ENCODE measurements at places on chromosomes 12 and 14.

DNA sequence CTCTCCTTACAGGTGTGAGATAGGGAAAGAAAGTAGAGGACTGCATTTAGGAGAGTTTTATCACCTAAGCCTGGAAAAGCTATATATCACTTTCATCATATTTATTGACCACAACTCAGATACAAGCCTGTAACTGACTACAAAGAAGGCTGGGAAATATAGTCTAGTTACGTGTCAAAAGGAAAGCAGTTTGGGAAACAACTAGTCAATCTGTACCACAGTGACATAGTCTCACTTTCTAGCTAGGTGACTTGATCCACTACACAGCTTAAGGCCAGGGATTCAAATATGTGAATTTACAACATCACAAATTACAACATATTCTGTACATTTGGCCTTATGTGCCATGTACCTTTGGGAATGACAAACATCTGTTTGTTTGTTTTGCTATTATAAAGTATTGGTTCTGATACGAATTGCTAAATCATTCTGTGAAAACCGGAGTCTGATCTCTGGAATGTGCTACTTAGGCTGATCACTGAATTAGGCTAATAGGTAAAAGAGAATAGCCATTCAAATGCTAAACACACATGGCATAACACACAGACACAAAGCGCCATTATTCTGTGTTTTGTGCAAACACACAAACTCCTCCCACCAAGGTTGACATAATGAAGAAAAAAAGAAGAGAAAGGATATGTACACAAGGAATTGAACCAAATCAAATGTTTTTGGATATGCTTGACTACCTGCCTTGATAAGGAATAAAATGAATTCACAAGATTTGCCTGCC, 279.8 kb downstream of the DUSP6 start:
- no peak for DNase-seq

DNA sequence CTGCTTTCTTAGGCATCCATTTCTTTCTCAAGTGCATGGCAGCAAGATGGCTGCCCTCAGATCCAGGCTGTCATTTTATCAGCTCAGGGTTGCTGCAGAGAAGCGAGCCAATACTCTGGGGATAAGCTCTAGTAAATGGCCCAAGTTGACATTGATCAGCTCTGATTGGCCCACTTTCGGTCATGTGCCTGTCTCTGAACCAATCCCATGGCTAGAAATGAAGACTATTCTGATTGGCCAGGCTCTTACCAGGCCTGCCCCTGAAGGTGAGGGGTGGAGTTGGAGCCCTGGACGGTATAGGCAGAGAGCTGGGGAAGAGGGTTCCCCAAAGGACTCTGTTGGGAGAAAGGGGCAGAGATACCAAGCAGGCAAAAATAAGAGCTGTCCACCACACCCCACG, 41.4 kb downstream of the MYO1H start:
- DNase-seq: no peak

- no peak for DNase-seq
Measured at GRCh38 chr12:128690641-128691040, 133.1 kb downstream of the SLC15A4 start.

DNA sequence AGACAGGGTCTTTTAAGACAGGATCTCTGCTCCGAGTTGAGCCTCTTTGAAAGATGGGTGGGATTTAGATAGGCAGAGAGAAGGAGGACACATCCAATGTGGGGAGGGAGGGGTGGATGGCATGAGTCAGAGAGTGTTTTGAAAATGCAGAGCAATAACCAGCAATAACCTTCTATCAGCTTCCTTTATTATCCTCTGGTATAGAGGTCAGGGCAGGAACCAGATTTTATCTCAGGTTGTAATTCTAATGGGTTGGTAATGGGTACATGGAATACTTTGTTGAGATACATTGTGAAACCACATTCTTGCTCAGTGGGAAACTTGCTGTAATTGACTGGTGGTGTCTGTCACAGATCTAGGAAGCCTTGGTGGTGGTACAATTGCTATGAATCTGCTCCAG, 37.6 kb upstream of the CCDC63 start:
- DNase-seq: peak; percentile 60

DNA sequence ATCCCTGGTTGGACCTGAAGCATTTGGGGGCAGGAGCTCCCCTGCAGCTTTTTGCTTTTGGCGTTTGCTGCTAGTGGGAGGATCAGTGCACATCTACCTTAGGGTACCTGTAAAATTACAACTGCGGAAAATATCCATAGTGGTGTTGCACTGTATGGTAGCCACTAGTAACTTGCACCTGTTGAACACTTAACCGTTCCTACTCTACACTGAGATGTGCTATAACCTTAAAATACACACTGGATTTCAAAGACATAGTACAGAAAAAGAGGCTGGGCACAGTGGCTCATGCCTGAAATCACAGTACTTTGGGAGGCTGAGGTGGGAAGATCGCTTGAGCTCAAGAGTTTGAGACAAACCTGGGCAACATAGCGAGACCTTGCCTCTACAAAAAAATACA, 2.9 kb downstream of the P2RX4 start:
- no peak for DNase-seq

- DNase-seq: peak; percentile 27
Measured at GRCh38 chr14:65958664-65959562, 527.3 kb upstream of the CCDC196 start.

GRCh38 chr12:46770501-46771183, 55.2 kb downstream of the SLC38A4 start:
- no peak for DNase-seq

- no peak for DNase-seq
Measured at GRCh38 chr12:106480251-106480650, 102.6 kb upstream of the RFX4 start.

DNA sequence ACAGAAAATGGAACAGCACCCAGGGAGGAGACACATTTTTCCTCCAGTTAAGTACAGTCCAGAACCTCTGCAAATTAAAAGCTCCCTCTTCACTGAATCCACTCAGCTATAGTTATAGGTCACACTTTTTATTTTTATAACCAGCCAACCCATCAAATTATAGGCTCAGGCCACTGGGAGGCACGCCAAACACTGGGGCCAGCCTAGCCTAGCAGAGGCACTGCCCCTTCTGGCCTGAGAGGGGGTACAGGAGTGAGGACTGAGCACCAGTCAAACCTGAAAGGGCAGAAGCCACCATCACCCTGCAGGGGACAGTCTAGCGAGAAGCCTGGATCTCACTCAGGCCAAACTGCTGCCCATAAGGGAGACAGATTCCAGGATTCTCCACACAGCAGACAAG, 19.3 kb downstream of the FMNL3 start:
- no peak for DNase-seq

DNA sequence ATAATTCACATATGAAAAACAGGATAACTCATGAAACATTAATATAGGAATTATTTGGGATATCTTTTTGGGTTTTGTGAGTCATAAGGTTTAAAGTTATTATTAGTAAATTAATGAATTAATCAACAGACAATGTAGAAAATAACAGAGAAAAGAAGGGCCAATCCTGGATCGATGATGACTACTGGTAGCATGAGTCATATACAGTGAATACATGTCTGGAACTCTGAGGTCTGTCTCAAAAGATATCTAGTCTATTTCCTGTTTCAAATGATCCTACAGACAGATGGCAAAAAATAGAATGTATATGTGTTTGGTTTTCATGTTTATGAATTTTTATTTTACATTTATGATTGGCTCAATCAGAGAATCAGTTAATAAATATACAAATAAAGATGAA, 86.4 kb upstream of the RTL1 start:
- DNase-seq: no peak

DNA sequence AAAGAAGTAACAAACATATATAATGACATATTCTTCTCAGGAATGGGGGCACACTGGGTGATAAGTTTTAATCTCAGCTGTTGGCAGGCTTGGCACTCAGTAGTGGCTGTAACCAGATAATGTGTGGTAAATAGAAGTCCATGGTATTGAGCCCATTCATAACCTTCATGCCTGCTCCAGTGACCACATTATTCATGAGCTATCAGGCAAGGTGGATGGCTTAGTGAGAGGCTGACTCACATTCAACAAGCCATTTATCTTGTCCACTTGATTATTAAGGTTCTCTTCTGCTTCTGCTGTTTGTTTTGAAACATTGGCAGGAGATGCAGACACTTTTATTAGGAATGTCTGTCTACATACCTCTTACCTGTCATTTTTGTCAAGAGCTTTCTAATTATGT, 950.4 kb upstream of the LRFN5 start:
- DNase-seq: no peak

GRCh38 chr12:91361864-91362263, 179.2 kb upstream of the DCN start:
- peak; percentile 70 for DNase-seq

- no peak for DNase-seq
Measured at GRCh38 chr14:67527756-67528155, 5.3 kb upstream of the PLEKHH1 start.

DNA sequence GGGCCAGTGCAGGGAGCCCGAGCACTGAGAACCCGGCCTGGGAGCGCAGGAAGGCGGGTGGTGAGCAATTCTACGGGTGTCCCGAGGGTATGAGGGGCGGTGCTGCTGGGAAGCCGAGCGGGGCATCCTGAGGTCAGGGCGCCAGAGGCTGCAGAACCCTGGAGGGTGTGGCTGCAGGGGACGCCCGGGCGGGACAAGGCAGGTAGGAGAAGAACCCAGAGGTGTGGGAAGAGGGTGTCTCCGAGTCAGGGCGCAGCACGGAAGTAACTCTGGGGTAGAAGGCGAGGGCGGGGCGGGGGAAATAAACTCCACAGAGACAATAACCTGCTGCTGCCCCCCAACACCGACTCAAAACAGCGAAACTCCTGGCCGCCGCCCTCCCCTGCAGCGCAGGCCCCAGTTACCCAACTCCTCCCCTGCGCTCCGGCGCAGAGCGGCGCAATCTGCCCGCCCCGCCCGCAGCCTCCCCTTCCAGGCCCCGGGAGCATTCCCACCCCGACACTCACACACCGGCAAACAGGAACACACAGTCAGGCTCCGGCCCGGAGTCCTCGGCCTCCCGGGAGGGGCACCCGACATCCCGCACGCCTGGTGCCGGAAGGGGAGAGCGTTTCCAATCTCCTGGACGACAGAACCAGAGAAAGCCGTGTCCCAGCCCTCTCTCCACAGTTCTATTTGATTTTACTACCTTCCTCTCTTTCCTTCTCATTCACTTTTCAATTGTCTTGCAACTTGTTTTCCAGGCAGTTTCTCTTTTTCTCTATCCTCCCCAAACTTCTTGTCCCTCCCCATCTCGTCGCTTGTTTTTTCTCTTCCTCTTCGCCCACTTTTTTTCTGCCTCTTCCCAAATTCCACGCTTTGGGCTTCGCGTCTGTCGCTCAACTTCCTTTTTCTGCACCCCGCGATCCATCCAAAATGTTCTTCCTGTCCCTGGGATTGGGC, 2.4 kb downstream of the HRK start:
- peak; percentile 40 for DNase-seq

DNA sequence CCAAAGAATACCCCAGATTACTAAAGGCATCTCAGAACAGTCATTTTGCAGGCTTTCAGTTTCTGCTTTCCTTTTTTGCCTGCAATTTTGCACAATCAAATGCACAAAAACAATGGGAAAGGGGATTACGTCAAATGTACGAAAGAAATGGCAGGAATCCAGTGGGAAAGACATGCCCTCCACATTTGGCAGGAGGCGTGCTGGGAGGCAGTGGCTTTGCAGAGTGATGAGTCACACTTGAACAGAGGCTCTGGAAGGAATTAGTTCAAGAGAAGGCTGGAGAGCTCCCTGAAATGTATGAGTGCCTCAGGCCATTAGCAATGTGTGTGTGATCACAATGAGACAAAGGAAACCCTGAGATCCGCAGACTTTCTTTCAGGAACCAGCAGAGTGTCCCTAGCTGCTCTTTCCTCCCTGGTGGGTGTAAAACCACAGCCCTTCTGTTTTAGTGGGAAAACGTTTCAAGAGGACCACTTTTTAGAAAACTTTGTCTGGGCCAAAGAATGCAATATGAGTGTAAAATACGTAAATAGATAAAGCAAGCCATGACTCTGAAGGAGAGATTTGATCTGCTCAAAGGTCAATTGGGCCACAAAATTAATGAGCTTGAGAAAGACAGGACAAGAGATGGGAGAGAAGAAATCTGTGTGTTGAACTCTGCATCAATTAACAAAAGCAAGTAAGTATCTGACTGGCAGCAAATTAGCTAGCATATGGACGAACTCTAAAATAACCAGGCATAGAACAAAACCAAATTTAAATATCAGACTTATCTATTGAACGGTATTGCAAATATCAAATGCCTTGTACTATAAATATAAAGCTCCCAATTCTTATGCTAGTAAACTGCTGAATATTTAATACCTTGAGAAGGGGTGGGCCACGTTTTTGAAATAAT, 155.4 kb upstream of the PDE3A start:
- DNase-seq: peak; percentile 81

- no peak for DNase-seq
Measured at GRCh38 chr14:69038455-69039287, 59.6 kb upstream of the ACTN1 start.

- DNase-seq: no peak
Measured at GRCh38 chr12:127145241-127145928, 1121.6 kb upstream of the TMEM132C start.

- no peak for DNase-seq
Measured at GRCh38 chr12:716506-716905, 35.9 kb upstream of the WNK1 start.

DNA sequence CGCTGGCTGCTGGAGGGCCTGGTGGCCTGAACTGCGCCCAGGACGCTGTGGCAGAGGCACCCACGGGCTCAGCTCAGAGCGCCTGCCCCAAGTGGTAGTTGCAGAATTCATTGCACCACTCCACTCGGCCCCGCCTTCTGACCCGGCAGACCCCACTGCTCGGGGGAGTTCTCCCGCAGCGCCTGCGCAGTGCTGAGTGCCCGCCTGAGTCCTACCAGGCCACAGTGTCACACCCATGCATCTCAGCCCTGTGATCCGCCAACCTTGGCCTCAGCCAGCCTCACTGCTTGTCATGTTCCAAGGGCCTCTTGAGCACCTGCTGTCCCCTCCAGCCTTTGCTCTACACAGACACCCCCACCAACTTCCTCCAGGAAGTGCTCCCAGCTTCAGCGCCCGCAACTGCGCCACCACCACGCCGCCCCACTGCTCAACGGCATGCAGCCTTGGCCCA, 12.2 kb downstream of the DEGS2 start:
- no peak for DNase-seq

DNA sequence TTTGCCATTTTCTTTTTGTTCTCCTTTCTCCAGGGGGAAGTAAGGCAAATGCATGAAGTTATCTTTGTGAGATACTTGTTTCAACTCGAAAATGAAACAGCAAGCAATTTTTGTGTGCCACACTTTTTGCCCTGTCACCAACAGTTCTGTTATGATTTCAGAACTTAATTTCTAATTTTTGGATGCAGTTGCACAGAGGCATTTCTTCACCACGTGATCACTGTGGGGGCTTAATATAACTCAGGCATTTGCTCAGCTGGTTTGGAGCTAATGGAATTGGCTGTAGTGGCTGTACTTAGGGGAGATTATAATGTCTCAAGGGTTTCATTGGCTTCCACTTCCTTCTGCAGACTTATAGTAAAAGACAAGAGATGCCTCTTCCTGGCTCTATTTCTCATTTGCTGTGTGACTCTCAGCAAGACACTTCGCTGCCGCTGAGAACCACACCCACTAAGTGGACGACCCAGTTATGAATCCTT, 452.4 kb downstream of the RAD51B start:
- no peak for DNase-seq

GRCh38 chr14:35046751-35047536, 872 bp downstream of the FAM177A1 start:
- DNase-seq: peak; percentile 62

All from LoVo (cell line).